ENCODE measurements at places on chromosomes 6 and 20.

GRCh38 chr20:58625585-58625984 is 25.5 kb upstream of the STX16 start:
- DNase-seq, result no peak

GRCh38 chr6:6452002-6452401 is 131.5 kb upstream of the F13A1 start:
- no peak for DNase-seq

DNA sequence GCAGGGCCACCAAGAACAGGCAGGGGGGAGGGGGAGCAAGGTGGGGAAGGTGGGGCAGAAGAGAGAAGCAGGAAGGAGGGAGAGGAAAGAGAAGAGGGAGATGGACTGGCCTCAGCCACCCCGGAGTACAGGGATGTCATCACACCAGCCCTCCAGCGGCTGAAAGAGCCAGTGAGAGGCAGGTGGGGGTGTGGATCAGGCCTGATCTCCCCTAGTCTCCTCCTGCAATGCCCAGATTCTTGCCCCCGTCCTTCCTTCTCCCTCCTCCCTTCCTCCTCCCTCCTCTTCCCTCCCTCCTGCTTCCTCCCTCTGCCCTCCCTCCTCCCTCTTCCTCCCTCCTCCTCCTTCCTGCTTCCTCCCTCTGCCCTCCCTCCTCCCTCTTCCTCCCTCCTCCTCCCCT is 61.5 kb downstream of the YTHDF1 start:
- no peak for DNase-seq

DNA sequence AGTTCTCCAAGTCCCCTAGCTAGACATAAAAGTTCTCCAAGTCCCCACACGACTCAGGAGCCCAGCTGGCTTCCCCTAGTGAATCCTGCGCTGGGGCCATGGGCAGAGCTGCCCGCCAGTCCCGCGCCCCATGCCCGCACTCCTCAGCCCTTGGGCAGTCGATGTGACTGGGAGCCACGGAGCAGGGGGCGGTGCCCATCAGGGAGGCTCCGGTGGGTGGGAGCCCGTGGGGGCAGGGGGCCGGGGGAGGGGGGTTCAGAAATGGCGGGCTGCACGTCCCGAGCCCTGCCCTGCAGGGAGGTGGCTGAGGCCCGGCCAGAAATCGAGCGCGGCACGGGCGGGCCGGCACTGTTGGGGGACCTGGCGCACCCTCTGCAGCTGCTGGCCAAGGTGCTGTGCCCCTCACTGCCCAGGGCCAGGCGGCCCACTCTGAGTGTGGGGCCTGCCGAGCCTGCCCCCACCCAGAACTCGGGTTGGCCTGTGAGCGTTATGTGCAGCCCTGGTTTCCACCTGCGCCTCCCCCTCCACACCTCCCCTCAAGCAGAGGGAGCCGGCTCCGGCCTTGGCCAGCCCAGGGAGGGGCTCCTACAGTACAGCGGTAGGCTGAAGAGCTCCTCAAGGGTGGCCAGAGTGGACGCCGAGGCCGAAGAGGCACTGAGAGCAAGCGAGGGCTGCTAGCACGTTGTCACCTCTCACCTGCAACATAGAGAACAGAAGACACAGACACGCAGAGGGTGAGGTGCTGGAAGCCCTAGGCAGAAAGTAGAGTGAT is 11.4 kb downstream of the GSTA5 start:
- DNase-seq, result no peak

DNA sequence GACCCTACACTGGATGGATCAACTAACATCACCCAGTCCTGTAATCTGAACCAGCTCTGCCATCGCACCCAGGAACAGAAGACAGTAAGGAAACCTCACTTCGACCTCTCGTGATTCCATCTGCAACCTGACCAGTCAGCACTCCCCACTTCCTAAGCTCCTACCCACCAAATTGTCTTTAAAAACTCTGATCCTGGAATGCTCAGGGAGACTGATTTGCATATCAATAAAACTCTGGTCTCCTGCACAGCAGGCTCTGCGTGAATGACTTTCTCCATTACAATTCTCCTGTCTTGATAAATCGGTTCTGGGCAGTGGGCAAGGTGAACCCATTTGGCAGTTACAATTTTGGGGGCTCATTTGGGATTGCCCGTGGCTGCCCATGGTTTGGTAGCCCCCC is 18.3 kb upstream of the AGPAT4 start:
- DNase-seq, result no peak

DNA sequence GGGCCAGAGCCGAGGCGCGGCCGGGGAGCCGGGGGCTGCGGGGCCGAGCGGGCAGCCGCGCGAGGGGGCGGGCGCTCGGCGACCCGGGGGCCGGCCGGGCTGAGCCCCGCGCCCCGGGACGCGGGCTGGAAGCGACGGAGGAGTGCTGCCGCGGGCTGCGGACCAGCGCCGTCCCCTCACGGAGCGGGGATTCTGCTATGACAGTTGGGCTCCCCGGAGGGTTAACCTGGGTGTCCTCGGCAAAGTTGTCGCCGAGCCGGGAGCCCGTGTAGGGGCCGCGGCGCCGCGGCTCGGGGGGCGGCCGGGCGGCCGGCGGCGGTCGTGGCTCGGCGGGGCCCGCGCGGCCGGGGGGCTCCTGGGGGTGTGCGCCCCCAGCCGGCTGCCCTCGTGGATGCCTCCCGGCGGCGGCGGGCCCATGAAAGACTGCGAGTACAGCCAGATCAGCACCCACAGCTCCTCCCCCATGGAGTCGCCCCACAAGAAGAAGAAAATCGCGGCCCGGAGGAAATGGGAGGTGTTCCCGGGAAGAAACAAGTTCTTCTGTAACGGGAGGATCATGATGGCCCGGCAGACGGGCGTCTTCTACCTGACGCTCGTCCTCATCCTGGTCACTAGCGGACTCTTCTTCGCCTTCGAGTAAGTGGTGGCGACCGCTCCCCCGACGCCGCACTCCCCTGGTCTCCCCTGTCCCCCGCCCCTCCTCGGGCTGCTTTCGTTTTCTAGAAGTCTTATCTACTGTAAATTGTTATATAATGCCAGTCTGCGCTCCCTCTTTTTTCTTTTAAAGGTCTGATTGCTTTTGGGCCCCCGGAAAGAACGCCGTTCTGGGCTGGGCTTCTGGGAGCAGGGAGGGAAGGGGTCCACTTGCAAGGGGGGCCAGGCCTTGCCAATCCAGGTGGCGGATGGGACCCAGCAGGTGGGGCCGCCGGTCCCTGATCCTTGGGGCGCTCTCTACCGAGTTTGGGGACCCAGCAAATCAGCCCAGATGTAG is 936 bp downstream of the ZDHHC14 start:
- peak; percentile 52 for DNase-seq

DNA sequence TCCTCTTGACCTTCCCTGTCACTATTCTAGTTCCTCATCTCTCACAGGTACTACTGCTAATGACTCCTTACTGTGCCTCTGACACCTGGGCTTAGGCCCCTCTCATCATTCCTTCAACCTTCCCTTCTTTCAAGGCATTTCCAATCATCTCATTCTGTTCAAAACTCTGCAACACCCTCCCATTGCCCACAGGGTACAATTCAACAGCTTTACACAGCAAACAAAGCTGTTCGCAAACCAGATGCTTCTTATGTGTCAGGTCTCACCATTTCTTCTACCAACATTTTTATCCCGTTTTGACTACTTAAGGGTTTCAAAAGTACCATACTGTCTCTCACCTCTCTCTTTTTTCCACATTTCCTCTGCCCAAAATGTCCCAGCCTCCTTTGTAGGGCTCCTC is 84.4 kb upstream of the ID4 start:
- DNase-seq, result no peak

- DNase-seq, result peak; percentile 25
These were observed 1.9 kb downstream of the PPP1R18 start for GRCh38 chr6:30684386-30685156.

DNA sequence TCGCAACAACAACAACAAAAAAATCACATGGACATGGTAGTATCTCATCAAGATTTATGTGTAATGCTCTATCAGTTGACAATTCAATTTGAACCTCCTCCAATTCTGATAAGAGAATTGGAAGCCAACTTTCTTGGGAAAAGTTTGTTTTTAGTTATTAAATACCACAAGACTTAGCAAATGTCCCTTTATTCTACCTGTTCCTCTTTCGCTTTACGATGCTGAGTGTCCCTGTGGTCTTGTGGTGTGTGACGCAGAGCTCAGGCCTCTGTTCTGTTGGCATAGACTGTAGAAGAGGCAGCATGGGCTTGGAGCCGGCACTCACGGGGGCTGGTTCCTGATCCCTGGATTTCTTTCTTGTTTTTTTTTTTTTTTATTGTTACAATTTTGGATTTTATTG is 76.7 kb downstream of the PSMB1 start:
- no peak for DNase-seq

GRCh38 chr20:57317789-57318371 is 11.7 kb upstream of the SPO11 start:
- no peak for DNase-seq

- no peak for DNase-seq
These were observed 1.3 kb downstream of the ABHD16A start for GRCh38 chr6:31701666-31702404.

DNA sequence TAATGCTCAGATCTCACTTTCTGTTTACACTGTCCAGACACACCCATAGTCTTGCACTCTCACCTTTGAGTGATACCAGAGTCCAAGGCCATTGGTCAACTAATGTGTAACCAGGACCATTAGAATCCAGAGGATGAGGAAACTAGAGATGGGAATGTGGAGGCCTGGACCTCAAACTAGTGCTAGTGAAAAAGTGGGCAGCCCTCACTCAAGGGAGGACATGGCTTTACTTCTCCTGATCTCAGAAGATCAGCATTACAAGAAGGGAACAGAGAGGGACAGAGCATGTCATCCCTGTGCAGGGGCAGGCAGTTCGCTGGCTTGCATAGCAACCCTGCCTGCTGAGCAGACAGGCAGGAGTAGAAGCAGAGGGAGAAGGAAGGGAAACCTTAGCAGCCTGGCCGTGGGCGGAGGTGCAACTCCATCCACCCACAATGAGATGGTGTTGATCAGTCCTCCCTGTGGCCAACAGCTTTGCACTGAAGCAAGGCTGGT is 22.6 kb upstream of the XRN2 start:
- no peak for DNase-seq

- DNase-seq, result no peak
These were observed 97.5 kb upstream of the ZBTB24 start for GRCh38 chr6:109580519-109580918.
